ENCODE measurements at places on chromosomes 1 and 21.
A peak's percentile ranks its signal among the peaks of the same experiment; 100 is the strongest.

DNA sequence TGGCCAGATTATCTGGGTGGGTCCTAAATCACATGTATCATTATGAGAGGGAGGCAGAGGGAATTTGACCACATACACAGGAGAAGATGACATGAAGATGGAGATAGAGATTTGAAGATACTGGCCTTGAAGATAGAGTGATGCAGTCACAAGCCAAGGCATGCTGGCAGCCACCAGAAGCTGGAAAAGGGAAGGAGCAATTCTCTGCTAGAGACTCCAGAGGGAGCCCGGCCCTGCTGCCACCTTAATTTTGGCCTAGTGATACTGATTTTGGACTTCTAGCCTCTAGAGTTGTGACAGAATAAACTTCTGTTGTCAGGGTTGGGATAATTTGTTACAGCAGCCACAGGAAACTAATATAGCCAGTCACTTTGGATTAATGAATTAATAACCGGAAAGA is 2.2 kb upstream of the PRDM2 start:
- DNase-seq, result no peak

- DNase-seq, result no peak
Measured at GRCh38 chr1:27042670-27043069, 30.0 kb upstream of the TENT5B start.

GRCh38 chr1:19400875-19401534 is 84.3 kb downstream of the CAPZB start:
- no peak for DNase-seq

- DNase-seq, result no peak
Measured at GRCh38 chr1:160118928-160119327, 3.4 kb downstream of the ATP1A2 start.

GRCh38 chr1:44826375-44827196 is 16.5 kb downstream of the PTCH2 start:
- no peak for DNase-seq

DNA sequence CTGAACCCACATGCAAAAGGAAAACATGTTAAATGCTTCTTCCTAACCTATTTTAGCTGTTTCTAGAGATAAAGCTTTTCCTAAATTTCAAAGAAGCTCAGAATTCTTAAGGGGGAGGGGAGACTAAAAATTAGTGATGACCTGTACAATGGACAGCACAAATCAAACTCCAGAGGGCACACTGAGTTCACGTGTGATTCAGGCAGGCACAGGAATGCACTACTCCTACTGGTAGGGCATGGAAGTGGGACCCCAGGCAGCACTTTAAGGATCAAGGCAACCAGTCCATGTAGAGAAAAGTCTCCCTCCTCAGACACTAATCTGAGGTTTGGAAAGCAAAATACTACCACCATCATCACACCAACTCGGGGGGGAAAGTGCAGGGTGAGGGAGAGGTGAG is 31.3 kb upstream of the CLCA4 start:
- no peak for DNase-seq

DNA sequence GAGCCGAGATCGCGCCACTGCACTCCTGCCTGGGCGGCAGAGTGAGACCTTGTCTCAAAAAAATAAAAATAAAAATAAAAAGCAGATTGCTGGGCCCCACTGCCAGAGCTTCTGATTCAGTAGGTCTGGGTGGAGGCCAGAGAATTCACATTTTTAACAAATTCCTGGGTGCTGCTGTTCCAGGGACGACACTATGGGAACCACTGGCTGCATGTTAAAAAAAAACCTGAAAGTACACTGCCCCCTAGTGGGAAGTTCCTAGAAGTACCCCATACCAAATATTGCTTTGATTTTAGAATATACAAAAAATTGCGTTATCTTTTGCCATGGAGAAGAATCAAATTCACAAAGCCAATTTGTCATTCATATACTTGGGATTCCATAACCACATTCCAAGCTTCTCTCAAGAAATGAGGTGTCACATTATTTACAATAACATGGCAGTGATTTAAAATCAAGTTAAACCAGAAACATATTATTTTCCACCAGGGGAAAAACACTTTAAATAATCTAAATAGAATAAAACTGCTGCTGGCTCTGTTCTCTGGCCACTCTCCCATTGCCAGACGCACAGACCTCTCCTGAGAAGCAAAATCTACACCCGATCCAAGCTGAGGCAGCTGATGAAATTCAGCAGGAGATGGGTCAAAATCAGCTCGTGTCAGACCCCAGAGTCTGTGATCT is 27.4 kb downstream of the SYF2 start:
- DNase-seq, result peak; percentile 14

DNA sequence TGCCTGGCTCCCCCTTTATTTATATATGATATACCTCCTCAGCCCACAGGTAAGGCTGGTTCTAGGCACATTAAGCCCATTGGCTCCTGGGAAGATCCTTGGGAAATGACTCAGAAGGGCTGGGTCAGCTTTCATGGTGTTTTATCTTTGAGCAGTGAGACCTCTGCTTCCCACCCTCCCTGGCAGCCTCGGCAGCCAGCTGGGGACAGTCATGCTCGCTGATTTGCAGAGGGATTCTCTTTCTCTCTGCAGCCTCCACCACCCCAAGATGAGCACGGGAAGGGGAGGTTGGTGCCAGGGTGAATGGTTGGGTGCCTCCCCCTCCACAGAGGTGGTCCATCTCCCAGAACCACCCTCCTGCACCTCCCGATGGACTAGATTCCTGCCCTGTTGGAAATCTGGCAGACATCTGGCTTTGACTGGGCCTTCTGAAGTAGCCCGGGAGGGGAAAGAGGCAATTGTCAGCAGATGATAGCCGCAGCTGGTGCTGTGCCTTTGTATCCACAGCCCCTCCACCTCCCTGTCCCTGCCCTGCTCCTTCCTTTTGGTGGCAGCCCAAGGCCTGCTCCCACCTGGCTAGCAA is 24.6 kb downstream of the IER5 start:
- DNase-seq, result no peak

- DNase-seq, result no peak
Measured at GRCh38 chr1:229596925-229597699, 28.8 kb downstream of the TAF5L start.

DNA sequence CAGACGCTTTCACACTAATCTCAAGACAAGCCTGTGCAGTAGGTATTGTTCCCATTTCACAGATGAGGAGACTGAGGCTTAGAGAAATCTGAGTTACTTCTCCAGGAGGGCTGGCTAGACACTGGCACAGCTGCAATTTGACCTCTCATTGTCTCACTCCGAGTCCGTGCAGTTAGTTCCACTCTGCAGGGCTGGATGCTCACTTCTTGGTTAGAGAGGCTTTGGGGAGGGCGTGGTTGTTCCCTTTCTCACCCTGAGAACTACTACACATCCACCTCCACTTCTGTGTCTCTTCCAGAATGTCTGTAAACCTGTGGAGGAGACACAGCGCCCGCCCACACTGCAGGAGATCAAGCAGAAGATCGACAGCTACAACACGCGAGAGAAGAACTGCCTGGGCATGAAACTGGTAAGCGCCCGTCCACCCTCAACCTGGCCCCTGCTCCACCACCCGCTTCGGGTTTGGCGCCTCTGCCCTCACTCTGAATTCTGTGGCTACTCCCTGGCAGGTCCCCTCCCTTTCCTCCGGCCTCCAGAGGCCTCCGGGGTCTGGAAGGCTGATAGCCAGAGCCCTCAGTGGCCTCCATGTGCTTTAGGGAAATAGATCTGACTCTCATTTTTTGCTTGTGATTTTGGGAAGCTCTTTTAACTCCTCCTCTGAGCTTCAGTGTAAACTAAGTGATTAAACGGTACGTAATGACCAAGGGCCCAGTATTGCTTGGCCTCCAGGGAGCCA is 29.1 kb downstream of the EIF2D start:
- no peak for DNase-seq

GRCh38 chr1:47971385-47972160 is 25.6 kb downstream of the TRABD2B start:
- no peak for DNase-seq

GRCh38 chr1:41009466-41009865 is 12.1 kb downstream of the SLFNL1 start:
- DNase-seq, result no peak

- no peak for DNase-seq
Measured at GRCh38 chr1:232991238-232991637, 40.8 kb downstream of the NTPCR start.

All from NCI-H446 (cell line).